T-helper 2 cell (primary cell): ENCODE measurements at places on chromosomes 1 and 21.

DNA sequence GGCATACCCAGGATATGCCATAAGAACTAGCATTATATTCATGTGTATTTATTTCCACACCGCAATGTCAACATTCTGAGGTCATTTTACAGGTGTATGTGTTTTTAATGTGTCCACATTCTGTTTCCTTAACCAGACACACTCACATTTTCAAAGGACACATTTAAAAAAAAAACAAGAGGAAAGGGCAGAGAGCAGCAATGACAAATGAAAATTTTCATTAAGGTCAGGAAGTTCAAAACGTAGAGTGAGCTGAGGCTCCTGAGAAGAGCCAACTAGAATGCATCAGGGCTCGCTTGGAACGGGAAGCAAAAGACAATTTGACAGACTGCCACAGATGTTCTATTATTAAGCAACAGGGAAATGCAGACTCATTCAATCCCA is 4.8 kb upstream of the GNPAT start:
- DNase-seq: no peak

DNA sequence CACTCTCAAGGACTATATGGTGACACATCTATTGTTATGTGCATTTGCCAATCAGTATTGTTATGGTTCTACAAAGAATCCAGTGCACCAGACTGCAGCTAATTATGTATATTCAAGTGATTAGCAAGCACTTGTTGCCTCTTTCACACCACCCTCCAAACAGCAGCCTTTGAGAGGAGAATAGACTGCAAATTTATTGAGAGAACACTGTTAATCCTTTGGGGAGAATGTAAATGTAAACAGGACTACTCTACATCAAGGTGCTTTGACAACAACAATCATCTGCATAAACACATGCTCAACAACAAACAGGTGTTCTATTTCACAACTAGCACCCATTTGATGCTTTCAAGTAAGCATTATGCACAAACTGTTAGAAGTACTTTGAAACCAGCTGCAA is 117.4 kb downstream of the AKT3 start:
- DNase-seq: no peak

DNA sequence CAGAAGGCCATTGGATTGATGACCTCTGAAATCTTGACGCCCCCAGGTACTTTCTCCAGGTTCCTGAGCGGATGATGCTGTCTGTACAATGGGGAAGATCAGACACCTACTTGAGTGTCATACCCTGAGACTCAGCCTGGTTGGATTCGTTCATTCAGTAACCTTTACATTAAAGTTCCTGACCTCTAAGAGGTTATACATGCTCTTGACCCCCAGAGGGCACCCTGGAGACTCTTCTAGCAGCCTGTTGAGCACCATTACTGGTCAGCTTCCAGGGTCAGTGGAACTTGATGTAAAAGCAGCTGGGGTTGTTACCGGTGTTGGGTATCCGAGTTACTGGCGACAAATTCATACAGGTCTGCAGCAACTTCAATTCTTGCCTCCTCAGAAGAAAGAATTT is 114.3 kb upstream of the ZNF678 start:
- peak; percentile 35 for DNase-seq

DNA sequence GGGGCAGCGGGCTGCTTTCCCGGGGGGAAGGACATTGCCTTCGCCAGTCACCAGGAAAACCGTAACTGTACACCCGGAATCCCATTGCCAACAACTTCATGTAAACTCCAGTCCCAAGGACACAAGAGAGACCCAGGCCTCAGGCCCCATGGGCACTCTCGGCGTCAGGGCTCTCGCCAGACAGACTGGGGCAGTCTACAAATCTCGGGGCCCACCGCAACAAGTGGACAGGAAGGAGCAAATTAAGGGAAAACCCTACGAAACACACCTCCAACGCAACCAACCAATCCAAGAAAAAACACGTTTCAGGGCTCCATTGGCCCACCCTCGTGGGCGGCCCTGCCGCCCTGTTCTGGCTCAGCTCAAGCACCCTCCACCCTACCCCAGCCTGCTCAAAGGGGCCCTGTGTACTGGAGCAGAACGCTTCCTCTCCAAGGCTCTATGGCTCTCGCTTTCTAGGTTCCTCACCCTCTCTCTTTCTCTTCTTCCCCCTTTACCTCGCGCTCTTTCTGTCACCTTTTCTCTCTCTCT is 4.6 kb upstream of the ZNF678 start:
- DNase-seq: no peak

- DNase-seq: no peak
These were observed 1.5 kb downstream of the LSS start for GRCh38 chr21:46226920-46227599.

GRCh38 chr1:15191770-15192169 is 38.2 kb downstream of the TMEM51 start:
- DNase-seq: no peak

- no peak for DNase-seq
These were observed 10.1 kb upstream of the GNG12 start for GRCh38 chr1:67843331-67843730.

GRCh38 chr1:171744986-171745385 is 3.1 kb upstream of the VAMP4 start:
- no peak for DNase-seq

DNA sequence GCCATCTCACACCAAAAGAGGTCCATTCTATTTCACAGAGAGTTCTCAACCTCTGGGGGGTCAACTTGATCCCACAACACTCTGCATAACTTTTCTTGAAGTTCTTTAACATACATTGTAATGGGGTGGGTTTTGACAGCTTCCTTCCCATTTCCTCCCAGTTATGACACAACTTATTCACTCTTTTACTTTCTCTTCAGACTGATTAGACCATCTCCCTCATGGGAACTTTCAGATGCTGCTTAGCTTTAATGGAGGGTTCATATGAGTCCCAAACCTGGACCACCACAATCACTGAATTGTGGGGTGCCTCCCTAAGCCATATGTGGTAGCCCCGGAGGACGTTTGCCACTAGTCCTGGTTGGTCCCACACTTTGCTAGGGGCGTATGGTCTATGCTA is 28.3 kb upstream of the KCNJ15 start:
- DNase-seq: no peak

GRCh38 chr1:160354388-160354985 is 11.3 kb downstream of the NCSTN start:
- no peak for DNase-seq

- no peak for DNase-seq
These were observed 269.4 kb downstream of the PTPRU start for GRCh38 chr1:29505532-29506220.

- DNase-seq: no peak
These were observed 280.4 kb downstream of the SETD4 start for GRCh38 chr21:35779690-35780570.

DNA sequence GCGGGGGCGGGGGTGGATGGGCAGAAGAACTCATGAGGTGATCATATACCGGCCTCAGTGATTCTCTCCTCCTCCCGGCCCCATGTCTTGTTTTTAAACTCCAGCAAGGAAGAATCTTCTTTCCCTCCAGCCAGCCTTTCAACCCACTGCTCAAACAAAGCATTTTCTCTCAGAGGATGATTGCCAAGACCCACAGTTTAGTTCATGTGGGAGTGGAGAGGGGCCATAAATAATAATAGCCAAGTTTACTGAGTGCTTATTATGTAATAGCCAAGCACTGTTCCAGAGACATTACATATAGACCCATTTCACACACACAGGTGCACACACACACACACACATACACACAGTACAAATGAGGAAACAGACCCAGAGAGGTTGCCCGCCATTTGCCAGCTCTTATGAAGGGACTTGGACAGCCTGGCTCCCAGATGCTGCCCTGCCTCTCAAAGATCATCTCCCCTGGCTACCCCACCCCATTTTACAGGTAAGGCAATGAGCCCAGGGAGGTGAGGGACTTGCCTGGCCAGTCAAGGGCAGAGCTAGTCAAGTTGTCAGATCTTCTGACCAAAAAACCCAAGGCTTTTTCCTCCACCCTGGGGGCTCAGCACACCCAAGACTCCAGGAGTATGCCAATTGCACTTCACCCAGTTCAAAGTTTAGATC is 18.0 kb upstream of the BCAR3 start:
- DNase-seq: no peak

GRCh38 chr1:61851849-61852669 is 109.8 kb downstream of the PATJ start:
- DNase-seq: no peak

DNA sequence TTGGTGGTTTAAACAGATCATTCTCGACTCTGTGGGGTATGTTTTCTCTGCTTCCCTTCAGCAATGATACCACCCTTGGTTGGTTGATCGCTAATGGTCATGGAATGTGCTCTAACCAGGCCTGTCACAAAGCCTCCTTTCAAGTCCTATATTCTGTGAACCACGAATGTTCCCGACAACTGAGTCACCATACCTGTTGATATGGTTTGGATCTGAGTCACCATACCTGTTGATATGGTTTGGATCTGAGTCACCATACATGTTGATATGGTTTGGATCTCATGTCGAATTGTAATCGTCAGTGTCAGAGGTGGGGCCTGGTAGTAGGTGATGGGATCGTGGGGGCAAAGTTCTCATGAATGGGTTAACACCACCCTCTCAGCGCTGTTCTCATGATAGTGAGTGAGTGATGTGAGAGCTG is 10.2 kb upstream of the CAMK2N1 start:
- DNase-seq: no peak

DNA sequence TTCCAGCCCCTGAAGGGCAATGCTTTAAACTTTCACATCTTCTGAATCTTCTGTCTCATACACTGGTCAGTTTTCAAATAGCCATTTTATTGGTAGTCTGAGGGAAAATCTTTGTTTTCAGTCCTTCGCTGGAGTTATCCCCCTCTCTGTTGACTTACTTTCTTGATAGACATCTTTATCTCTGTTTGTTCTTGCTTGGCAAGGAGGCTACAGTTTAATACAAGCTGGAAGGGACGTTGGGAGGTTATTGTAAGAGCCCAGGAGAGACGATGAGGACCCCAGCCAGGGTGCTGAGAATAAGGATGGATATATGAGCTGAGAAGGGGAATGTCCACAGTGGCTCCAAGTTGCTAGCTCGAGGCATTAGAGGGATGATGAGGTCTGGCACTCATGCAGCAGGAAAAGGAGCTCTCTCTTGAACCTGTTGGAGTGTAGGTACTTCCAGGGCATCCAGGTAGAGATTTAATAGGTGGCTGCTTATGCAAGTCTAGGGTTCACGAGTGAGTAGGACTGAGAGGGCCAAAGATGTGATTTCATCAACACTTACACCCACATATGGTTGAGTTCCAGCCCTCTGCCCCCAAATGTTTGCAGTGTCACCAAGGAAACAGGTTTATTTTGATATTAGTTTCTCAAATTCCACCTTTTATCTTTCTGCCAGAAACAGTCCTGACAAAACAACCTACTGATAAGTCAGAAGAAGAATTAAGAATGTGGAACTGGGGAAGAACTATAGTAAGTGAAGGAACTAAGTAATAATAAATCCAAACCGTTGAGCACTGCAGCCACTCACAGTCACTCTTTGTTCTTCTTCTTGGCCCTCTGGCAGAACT is 237.3 kb upstream of the PROX1 start:
- no peak for DNase-seq

DNA sequence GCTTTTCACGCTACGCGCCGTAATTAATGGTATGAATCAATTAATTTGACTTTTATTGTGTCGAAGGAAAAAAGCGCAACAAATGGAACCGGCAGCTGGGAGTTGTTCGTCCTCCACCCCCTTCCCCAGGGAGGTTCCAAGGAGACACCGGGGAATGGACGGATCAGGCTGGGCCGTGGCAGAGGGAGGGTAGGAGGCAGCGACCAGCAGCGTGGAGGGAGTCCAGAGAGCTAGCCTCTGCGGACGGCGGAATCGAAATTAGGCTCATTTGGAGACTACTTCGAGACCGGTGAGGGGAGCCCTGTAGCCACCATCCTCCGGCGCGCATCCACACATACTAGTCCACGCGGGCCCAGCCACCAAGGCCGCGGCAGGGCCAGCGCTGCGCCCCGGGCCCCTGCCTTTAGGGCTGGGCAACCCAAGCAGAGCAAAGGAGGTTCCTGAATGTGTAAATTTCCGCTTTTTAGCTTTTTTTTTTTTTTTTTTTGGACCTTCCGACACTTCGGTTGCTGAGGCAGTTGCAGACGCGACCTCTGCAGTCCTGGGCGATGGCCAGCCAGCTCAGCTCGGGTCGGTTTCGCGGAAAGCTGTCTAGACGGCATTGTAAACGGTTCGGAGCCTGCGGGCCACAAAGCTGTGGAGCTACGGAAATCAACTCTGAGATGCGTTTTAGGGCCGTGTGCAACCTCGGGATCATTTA is 2.2 kb upstream of the FOXD3 start:
- DNase-seq: no peak

GRCh38 chr1:218139761-218140160 is 145.3 kb upstream of the RRP15 start:
- no peak for DNase-seq

DNA sequence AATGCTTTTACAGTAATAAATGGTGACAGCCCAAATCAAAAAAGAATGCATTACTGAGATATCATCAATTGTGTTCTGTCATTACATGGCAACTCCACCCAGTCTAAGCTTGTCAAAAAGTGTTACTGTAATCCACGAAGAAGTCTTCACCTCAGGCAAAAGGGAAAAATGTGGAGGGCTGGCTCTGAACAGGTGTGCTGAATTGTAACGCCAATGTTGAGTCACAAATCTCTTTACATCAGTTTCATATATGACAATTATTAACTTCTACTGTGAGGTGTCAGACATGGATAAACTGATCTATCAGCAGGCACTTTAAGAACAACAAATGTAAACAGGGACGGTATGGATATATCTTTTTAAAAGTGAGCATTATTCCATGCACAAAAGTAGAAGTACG is 98.5 kb upstream of the DMRTA2 start:
- DNase-seq: no peak

DNA sequence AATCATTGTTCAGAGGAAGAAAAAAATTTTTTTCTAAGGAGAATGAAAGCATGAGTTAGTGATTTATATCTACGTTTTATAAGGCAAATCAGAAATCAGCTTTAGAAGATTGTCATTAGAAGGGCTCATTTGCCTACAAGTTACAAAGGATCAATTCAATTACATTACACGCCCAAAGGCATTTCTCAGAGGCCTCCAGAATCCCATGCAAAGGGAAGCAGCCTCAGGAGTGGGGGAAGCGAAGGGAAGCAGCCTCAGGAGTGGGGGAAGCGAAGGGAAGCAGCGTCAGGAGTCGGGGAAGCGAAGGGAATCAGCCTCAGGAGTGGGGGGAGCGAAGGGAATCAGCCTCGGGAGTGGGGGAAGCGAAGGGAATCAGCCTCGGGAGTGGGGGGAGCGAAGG is 206.2 kb downstream of the GREM2 start:
- no peak for DNase-seq

DNA sequence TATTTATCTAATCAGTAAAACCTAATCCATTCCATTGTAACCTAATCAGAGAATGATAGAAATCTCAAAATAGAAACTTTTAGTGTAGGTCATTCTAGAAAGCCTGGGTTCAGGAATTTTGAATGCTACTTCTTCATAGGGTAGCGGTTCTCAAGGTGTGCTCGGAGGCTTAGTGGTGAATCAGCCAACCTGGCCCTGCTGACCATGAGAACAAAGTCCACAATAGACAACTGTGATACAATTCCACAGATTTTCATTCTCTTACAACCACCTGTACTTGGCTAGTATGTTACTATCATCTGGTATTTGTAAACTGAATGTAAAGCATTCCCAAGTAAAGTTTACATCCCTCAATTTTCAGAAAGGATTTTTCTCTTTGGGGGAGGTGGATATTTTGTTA is 7.5 kb upstream of the PUM1 start:
- DNase-seq: no peak

GRCh38 chr1:154943649-154944400 is 7.3 kb upstream of the PMVK start:
- no peak for DNase-seq

GRCh38 chr1:226158983-226159382 is 27.6 kb downstream of the ACBD3 start:
- no peak for DNase-seq
